Renal cortical epithelial cell (primary cell): ENCODE measurements at places on chromosomes 2 and 18. TPM values are rescaled to one million over a fixed set of nuclear protein-coding genes. Genes with fewer than 3 reads are reported as not detected.

The HOXD12 gene
- not detected in 2 replicates for total RNA-seq

The ERFE gene
- 10.4 and 13.9 TPM in 2 replicates for total RNA-seq

The NT5C1B gene
- total RNA-seq = not detected in 2 replicates

The SNRNP200 gene
- total RNA-seq = 36.8 and 129 TPM in 2 replicates

The GLB1L gene
- total RNA-seq = 9.8 and 12.9 TPM in 2 replicates

The COPS8 gene
- 108 and 170 TPM in 2 replicates for total RNA-seq

The ANKRD53 gene
- total RNA-seq = 0.30 TPM in 1 of 2 replicates, not detected in the other

The SCN9A gene
- total RNA-seq = 1.0 and 2.8 TPM in 2 replicates

The DES gene
- 0.30 and 0.69 TPM in 2 replicates for total RNA-seq

The MMADHC gene
- 155 and 280 TPM in 2 replicates for total RNA-seq

The RAB17 gene
- 9.9 and 11.9 TPM in 2 replicates for total RNA-seq

The PHOSPHO2 gene
- 4.2 and 7.7 TPM in 2 replicates for total RNA-seq

The MFSD2B gene
- total RNA-seq = 0.05 and 0.35 TPM in 2 replicates

The ALK gene
- total RNA-seq = not detected in 2 replicates

The SP110 gene
- total RNA-seq = 3.6 and 19.4 TPM in 2 replicates

The RNU2-63P gene
- not detected in 2 replicates for total RNA-seq

The PAX8 gene
- total RNA-seq = 86.5 and 273 TPM in 2 replicates

The LRP1B gene
- total RNA-seq = 0.17 and 4.3 TPM in 2 replicates

The SP5 gene
- 0.10 and 0.69 TPM in 2 replicates for total RNA-seq

The EFR3B gene
- 0.35 and 0.40 TPM in 2 replicates for total RNA-seq

The HOXD3 gene
- 2.3 and 26.9 TPM in 2 replicates for total RNA-seq

The SLC4A5 gene
- 0.89 and 1.2 TPM in 2 replicates for total RNA-seq

The GRB14 gene
- total RNA-seq = 10.4 and 22.1 TPM in 2 replicates

The AQP12B gene
- total RNA-seq = not detected in 2 replicates

The GNAL gene
- 0.87 and 0.94 TPM in 2 replicates for total RNA-seq
